ENCODE measurements at places on chromosomes 3 and 15.

GRCh38 chr3:4208556-4208955, 94.6 kb upstream of the SETMAR start:
- no peak for DNase-seq

DNA sequence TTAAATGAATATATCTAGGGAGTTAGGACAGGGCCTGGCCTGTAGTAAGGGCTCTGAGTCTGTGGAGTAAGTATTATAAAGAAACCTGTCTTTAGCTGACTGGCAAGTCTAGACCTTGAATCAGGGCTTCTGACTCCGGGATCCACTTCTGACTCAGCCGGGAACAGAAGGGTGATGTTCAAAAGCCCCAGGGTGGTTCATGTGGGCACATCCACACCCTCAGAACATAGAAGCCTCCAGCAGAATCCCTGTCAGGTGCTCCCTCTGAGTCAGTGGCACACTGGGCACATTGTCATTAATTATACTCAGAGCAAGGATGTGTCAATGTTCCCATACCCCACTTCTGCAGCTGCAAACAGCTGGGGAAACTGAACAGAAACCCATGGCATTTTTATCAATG, 26.7 kb upstream of the SNRK start:
- DNase-seq = no peak

DNA sequence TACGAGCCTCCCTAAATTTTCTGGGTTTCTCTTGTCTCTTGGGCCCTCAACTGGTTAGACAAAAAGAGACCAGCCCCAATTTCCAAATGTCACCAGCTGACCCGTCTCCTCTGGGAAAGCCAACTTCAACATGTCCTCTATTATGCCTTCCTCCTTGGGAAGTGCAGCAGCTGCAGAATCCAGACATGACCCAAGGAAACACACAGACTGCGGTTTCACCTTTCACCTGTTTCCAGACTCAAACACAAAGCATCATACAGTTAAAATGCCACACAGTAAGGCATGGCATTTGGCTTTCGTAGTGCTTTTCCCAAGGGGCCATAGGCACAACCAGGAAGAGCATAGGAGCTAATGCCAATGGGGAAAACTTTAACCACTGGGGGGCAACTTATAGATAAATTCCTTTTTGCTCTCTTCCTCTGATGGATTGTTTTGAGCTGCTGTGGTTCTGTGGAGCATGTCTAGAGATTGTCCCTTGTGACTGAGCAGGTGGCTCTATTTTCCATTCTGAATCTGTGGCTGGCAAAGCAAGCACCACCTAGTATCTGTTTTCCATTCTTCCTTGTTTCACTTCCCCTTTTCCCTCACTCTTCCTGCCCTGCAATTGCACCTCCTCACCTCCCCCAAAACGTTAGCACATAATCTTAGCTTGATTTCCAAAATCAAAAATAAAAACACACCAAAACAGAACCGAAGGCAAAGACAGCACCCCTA, 49.3 kb downstream of the HHLA2 start:
- no peak for DNase-seq

DNA sequence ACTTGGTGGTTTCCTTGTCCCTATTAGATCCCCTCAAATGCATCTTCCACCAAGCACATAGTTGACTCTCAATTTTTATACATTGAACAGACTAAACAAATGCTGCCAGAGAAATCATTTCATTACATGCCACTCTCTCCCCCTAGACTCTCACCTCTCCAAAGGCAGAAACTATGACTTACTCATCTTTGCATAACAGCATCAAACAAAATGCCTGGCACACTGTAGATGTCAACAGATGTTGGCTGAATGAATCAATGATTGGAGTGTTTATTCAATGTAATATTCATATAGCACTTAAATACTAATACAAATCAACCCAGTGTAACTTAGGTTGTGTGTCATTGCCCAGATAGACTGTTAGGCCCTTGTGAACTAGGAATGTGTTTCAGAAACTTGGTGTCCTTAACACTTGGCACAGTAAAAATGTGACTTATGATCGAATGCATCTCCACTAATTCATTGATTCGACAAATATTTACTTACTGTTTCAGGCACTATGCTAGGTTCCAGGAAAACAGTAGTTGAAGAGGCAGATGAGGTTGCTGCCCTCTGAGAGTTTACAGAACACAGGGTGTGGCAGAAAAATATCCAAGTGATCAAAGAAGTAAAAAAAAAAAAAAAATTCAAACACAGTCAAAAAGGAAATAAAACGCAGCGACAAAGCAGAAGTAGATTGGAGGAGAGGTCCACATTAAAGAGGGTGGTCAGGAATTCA, 188.5 kb upstream of the LRRN1 start:
- no peak for DNase-seq

DNA sequence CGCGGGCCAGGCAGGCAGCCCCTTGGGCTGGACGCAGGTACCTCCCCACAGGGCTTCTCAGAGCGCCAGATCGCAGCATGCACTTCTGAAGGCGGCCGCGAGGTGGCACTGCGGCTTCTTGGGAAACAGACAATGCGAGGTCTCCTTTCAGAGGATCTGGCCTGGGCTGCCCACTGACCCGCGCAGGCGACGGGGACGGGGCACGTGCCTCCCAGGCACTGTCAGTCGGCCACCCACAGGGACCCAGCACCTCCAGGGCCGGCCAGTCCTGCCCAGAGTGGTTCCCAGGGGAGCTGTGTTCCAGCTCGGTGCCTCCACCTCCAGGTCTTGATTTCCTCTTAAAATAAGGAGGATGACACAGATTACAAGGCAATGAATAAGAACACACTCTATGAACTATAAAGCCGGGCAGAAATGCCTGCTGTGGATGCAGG, 24.4 kb upstream of the TXNRD3 start:
- peak; percentile 38 for DNase-seq

GRCh38 chr3:153252963-153253362, 90.9 kb downstream of the RAP2B start:
- no peak for DNase-seq

GRCh38 chr15:74257105-74257504, 21.0 kb downstream of the CCDC33 start:
- no peak for DNase-seq

GRCh38 chr3:132984181-132984580, 54.0 kb upstream of the TMEM108 start:
- DNase-seq = no peak

DNA sequence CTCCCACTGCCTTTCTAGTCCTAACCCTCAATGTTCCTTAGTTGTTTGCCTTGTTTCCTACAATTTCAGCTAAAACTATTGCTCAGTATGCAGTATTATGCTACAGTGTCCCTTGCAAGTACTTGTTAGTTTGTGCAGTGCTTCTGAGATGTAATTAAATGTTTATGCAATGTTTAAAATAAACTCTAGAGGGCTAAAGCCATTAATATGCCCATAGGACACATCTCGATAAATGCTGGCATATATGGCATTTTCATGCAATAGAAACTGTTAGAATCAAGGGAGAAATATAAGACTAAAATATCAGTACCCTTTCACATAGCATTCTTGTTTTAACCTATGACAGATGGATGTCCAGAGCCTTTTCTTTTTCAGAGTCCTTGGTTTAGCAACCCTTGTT, 59.8 kb upstream of the ACKR4 start:
- no peak for DNase-seq

DNA sequence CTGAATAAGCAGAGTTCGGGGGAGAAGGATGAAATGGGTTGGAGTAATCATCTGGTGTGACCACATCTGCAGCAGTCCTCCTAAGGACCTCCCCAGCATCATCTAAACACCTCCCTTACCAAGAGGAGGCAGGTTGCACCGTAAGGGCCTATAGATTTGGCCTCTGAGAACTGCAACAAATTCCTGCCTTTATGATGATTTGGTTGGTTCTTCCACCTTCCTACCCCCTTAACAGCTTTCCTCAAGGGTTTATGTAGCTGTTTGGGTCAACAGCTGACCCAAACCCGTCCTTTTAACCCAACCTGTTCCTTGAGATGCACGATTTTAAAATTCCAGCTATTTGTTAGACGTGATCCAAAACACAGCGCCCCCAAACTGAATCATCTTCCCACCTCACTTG, 58.2 kb downstream of the AAGAB start:
- no peak for DNase-seq

GRCh38 chr15:93028632-93029213, 60.3 kb downstream of the RGMA start:
- no peak for DNase-seq

GRCh38 chr3:132788301-132788671, 66.1 kb upstream of the NPHP3 start:
- no peak for DNase-seq

DNA sequence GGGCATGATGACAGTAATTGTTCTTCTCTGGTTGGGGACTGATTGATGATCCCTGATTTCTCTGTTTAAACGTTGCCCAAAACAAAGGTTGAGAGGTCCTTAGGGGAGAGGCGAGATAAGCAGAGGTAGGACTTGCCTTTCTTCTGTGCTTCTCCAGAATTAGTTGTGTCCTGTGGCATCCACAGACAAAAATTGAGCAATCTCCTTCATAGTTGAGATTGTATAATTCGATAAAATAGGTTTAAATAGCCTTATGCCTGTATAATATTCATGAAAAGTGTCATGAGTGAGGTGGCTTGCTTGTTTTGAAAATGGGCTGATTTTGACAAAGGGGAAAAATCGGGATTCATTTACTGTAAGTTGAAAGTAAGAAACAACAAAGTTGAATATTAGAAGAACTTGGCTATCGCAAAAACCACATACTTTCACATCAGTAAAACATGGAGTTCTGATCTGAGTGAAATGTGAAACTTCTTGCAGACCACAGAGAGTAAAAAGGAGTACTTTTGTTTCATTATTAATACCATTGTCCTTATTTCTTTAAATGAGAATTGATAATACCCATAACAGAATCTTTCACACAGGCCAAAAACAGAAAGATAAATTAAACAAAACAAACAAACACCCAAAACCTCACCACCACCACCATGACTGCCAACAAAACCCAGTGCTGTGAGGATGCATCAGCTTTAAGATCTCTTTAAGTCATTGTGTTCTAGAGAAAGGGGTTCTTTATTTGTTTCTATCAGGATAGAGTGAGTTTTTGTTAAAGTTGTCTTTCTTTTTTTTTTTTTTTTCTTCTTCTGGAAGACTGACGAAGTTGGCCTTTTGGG, 155.7 kb downstream of the LPP start:
- no peak for DNase-seq

DNA sequence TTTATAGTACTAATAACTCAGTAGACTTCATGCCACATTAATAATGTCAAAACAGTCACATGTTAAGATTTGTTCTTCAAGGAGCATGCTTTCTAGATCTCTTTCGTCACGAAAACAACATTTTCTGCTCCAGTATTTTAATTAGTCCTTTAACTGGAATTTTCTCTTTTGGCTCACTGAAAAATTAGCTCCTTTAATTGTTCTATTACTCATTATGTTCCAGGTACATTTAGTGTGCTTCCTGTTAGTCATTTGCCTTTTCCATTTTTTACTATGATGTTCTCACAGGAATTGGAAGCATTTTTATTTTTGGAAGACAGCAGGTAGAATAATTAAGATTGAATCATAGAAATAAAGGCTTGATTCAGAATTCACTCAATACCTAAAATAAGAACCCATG, 111.2 kb downstream of the SLC9A9 start:
- no peak for DNase-seq

- no peak for DNase-seq
Observed at GRCh38 chr15:93895976-93896770, 335.2 kb upstream of the MCTP2 start.

DNA sequence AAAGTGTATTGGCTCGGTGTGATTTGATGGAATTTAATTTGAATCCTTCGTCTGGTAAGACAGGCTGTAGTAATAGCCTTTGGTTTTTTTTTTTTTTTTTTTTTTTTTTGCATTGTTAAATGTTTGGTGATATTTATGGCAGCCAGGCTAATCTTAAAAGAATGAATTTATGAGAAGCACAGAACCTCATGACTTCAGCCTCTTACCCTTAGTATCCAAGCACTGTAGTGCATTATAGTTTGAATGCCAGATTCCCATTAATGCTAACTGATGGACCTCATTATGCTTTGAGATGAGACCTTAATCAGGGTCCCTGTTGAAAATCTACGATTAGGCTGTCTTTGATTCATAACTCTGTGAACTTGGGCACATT, 110.6 kb upstream of the SAMMSON start:
- DNase-seq = no peak

DNA sequence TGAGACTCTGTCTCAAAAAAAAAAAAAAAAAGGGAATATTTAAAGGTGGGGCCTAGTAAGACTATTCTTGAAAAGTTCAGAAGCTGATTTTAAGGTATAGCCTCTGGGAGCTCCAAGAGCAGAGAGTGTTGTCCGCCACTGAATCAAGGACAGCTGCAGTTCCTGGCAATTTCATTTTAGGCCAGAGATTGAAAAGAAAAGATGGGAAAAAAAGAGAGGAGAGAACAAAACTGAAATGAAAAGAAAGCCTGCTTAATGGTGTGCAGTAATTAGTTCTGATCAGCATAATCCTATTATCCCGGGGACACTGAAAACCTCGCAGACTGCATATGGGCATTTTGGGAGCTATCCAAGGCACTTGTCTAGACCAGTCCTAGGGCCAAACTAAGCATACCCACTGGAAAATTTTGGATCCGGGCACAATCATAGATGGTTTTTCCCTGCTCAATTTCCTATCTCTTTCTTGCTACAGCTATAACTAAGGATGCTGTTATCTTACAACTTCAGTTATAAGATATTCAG, 43.2 kb downstream of the EHHADH start:
- no peak for DNase-seq

DNA sequence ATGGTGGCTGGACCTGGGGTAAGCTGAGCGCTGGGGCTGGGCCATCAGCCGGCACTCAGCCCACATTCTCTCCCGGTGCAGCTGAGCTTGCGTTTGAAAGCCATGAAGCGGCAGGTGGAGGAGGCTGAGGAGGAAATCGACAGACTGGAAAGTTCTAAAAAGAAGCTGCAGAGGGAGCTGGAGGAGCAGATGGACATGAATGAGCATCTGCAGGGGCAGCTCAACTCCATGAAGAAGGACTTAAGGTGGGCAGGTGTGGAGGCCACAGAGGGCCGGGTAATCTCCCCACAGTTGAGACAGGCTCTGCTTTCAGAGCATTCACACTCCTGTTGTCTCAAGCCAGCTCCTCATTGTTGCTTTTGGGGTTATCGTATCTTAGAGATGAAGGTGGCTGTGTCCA, 45.7 kb upstream of the MYZAP start:
- no peak for DNase-seq

DNA sequence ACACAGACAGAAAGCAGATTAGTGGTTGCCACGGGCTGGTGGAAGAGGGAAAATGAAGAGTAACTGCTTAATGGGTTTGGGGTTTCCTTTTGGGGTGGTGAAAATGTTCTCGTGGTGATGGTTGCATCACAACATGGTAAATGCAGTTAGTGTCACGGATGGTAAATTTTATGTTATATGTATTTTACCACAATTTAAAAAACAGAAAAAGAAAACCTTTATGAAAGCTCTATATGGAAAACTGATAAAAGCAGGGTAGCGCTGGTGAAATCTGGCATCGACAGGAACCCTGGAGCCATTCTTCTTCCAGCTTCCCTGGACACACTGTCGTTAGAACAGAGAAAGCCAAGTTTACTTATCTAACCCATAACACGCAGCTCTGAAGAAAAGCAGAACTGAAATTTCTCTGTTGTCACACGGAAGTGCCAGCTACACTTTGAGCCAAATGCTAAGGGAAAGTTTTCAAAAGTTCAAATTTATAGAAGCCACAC, 287.7 kb upstream of the NR2F2 start:
- no peak for DNase-seq
